ENCODE measurements at places on chromosomes 6 and 20.
A peak's percentile ranks its signal among the peaks of the same experiment; 100 is the strongest.

DNA sequence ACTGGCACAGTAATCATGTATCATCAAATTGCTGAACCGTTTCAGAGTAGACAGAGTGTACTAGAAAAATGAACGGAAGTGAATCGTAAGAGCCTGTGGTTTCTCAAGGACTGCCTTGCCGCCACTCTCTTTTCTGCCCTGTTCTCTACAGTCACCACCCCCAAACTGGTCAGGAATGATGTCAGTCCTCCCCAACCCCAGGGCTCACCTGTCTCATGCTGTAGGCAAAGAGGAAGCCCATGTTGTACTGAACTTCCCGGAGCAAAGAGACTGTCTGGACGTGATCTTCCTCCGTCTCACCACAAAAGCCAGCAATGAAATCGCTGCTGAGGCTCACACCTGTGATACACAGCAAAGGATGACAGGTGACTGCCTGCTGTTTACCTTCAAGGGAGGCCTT, 31.0 kb downstream of the CDK5RAP1 start:
- no peak for DNase-seq

DNA sequence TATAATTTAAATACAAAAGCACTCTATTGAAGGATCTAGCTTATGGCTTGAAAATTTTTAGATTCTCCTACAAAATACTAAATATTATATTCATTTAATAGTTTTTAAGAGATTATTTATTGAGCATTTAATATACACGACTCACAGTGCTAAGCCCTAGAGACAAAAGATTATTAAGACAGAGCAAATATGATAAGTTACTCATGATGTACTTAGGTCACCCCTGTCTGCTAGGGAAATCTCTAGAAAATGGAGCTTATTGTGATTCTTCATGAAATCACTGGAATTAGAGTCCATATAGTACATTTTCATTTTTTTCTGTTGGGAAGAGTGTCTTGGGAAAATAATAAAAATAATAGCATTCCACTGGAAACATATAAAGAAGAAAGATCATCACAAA, 37.8 kb downstream of the BEND6 start:
- no peak for DNase-seq

DNA sequence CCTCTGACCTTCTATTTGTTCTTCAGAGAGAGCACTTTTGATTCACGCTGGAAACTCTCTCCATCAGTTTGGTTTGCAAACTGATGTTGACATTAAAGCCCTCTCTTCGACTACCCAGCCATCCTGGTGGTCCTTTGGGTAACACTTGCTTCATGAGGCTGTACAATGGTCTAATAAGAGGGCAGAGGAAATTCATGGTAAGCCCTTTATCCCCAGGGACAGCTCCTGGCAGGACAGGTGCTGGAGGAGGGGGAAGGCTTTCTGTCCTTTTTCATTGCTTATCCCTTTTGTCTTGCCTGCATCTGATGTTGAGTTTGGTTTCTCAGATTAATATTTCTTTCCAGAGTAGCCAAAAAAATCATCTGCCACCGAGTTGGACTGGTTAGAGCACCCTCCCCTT, 52.1 kb upstream of the CD93 start:
- no peak for DNase-seq

DNA sequence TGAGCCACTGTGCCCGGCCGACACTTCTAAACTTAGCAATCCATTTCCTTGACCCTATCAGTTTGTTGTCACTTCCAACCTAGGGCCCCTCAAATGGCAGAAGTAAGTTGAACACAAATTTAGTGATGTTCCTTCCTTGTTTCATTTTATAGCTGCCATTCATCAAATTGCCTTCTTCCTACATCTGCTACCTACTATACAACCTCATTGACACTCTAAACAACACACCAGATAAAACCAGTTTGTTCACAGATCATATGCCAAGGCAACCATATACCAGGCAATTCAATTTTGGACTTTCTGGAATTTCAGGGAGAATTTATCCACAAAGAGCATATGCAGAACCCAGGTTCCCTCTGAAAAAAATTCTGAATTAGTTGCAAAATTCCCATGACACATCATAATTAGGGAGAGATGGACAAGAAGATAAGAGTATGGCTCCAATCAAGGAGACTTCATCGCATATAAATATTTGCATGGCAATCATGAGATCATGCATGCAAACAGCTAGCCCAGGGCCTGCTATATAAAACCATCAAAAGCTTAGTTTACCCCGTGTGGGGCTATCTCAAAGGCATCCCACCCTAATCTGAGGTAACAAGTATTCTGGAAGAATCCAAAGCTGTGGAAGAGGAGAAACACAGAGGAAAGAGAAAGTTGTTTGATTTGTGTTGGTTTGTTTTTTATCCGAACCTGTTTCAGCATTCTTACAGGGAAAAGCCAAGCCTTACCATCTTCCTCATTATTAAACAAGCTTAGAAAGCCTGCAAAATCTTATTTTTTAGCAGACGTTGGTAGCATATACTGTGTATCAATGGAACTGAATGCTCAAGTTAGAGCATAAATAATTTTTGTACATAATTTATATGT, 132.8 kb upstream of the TNFAIP3 start:
- no peak for DNase-seq

DNA sequence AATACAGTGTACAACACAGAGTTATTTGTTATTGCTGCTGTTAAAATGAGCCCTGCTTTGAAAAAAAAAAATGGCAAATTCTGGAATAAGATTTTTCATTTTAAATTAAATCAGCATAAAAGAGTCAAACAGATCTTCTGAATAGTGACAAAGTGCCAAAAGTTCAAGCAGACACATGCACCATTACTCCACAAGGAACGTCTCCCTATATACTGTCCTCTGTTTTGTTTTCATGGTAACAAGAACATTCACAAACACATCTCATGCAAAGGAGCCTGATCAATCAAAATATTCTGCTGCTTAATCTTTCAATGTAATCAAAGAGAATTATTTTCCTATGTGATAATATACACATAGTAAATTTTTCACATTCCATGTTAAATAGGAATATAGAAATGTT, 2.7 kb downstream of the HIVEP2 start:
- DNase-seq, result no peak

GRCh38 chr6:113375950-113376846, 480.9 kb upstream of the MARCKS start:
- peak; percentile 95 for DNase-seq

- DNase-seq, result peak; percentile 63
These were observed 162.2 kb downstream of the TBXT start for GRCh38 chr6:166005401-166005943.

DNA sequence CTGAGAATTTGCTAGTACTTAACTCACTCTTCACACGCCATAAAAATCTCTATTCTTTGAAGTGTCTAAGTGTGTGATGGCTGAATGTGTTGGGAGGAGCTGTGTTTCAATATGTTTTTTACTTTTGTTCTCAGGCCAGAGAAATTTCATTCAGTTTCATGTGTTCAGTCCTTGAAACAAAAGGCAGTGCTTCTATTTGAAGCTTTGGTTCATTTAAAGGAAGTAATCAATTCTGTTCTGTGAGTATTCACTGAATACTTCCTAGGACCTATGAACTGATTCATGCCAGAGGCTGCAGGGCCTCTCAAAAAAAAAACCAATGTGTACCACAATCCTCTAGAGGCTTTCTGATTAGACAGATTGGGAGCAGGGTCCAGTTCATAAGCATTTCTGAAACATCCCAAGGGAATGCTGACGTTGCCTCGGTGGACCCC, 12.4 kb upstream of the F13A1 start:
- DNase-seq, result no peak

DNA sequence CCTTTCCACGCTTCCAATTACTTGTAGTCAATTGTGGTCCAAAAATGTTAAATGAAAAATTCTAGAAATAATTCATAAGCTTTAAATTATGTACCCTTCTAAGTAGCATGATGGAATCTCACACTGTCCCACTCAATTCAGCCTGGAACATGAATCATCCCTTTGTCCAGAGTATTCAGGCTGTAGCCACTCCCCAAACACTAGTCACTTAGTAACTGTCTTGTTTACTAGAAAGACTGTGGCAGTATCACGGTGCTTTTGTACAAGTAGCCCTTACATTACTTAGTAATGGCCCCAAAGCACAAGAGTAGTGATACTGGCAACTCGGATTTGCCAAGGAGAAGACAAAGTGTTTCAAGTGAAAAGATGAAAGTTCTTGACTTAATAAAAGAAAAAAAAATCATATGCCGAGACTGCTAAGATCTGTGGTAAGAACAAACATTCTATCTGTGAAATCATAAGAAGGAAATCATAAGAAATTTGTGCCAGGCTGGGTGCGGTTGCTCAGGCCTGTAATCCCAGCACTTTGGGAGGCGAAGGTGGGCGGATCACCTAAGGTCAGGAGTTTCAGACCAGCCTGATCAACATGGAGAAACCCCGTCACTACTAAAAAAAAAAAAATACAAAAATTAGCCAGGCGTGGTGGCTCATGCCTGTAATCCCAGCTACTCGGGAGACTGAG, 168.5 kb upstream of the SIM1 start:
- peak; percentile 64 for DNase-seq

DNA sequence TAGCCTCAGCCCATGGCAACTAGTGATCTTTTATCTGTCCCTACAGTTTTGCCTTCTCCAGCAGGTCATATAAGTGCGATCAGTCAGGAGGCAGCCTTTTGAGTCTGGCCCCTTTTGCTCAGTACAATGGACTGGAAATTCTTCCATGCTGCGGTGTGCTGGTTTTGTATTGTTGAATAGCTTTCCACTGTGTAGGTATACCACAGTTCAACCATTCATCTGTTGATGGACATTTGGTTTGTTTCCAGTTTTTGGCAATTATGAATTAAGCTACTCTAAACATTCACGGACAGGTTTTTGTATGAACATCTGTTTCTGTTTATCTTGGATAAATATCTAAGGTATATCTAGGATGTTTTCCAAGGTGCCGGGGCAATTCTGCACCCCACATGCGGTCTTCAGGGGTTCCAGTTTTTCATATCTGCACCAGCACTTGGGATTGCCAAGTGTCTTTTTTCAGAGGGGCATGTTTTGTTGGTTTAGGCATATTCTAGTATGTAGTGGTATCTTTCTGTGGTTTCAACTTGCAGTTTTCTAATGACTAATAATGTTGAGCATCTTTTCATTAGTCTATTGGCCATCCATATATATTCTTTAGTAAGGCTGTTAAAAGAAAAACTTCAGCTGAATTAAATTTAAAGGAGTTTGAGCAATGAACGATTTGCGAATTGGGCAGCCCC, 141.0 kb downstream of the TFAP2C start:
- DNase-seq, result no peak

DNA sequence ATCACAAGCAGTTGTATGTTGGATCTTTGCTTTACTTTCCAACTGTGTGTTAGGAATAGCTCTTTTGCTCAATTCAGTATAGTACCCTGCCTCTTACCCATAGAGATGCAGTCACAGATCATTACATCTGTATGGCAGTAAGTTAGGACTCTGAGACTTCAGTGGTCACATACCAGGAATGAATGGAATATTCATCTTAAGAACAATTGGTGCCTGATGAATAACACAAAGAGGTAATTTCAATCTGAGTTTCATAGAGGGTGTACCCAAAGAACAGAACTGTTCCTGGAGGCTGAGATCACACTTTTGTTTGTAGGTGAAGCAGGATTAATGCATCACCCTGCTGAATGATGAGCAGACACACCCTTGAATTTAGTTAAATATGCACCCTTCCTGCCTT, 28.7 kb upstream of the KIF13A start:
- no peak for DNase-seq

DNA sequence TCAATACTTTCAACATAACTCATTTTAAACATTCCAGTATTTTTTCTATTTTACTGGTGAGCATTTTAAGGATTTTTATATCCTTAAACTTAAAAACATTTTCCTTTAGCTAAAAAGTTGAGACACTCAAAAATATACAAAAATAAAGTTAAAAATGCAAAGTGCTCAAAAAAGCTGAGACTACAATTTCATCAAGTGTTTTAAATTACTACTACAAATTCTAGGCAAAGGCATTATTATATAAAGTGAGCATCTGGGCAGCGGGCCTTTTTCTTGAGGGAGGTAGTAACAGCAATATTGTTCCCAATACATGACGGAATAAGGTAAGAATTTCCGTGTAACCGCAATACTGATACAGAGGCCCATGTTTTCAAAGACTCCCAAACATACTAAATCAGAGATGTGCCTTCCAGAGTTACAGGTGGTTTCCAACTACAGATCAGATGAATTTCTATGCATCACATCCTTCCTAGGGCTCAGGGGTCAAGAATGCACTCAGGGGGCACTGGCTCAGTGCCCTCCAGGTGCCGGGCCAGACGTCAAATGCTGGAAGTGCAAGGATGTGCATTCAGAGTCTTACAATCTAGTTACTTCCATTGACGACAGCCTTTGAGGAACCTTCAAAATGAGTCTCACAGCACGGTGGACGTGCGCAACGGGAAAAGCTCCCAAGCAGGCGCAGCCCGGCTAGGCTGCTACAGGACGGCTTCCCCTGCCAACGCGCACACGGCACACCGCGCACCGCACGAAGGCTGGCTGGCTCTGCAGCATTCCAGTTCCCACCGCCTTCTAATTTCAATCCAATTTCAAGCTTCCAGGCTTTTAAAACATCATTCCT, 1.7 kb downstream of the PHF10 start:
- peak; percentile 81 for DNase-seq

GRCh38 chr6:72102561-72102960, 216.2 kb downstream of the RIMS1 start:
- DNase-seq, result no peak

GRCh38 chr6:88290411-88290810, 124.3 kb upstream of the CNR1 start:
- no peak for DNase-seq

- no peak for DNase-seq
These were observed 92.6 kb downstream of the JARID2 start for GRCh38 chr6:15338476-15338875.

Measured in fibroblast of the aortic adventitia (primary cell).